Heart right ventricle (tissue), 16 donors: ENCODE measurements at places on chromosomes 3 and 15. TPM values are rescaled to one million over a fixed set of nuclear protein-coding genes. Genes with fewer than 3 reads are reported as not detected.

TLR9 gene
- polyA plus RNA-seq: not detected

USP50 gene
- polyA plus RNA-seq: not detected

GPX1 gene
- 203 TPM for polyA plus RNA-seq

FAM107A gene
- polyA plus RNA-seq: 47.7 TPM

ADAMTSL3 gene
- 1.9 TPM for polyA plus RNA-seq

EPM2AIP1 gene
- 6.1 TPM for polyA plus RNA-seq

CISH gene
- 21.1 TPM for polyA plus RNA-seq

VPS13C gene
- 25.9 TPM for polyA plus RNA-seq

KBTBD8 gene
- polyA plus RNA-seq: 1.2 TPM

FETUB gene
- not detected for polyA plus RNA-seq

LINGO1 gene
- 2.7 TPM for polyA plus RNA-seq

CFAP100 gene
- polyA plus RNA-seq: not detected

TYRO3 gene
- polyA plus RNA-seq: 2.7 TPM

SLC51B gene
- not detected for polyA plus RNA-seq

FEZF2 gene
- not detected for polyA plus RNA-seq

ASB14 gene
- 2.5 TPM for polyA plus RNA-seq

SEMA6D gene
- polyA plus RNA-seq: 7.3 TPM

CATSPER2 gene
- 5.9 TPM for polyA plus RNA-seq

DAZL gene
- polyA plus RNA-seq: not detected

PLSCR2 gene
- polyA plus RNA-seq: not detected

VPS39 gene
- polyA plus RNA-seq: 33.9 TPM

HACL1 gene
- polyA plus RNA-seq: 7.5 TPM

ETV5 gene
- polyA plus RNA-seq: 1.5 TPM

GOLGA6B gene
- not detected for polyA plus RNA-seq

CCR9 gene
- polyA plus RNA-seq: not detected

ZNF80 gene
- polyA plus RNA-seq: not detected

BAHD1 gene
- polyA plus RNA-seq: 9.7 TPM

GOLGA8G gene
- not detected for polyA plus RNA-seq

RYR3 gene
- 0.06 TPM for polyA plus RNA-seq

FYCO1 gene
- 8.8 TPM for polyA plus RNA-seq

FAM240A gene
- polyA plus RNA-seq: not detected

CD86 gene
- 1.1 TPM for polyA plus RNA-seq

TEX55 gene
- not detected for polyA plus RNA-seq

GHRL gene
- polyA plus RNA-seq: 0.12 TPM

TGM4 gene
- polyA plus RNA-seq: not detected

PAQR5 gene
- 1.0 TPM for polyA plus RNA-seq

DPPA2 gene
- not detected for polyA plus RNA-seq

WDR72 gene
- polyA plus RNA-seq: not detected

ZSCAN2 gene
- 4.2 TPM for polyA plus RNA-seq

SNX33 gene
- polyA plus RNA-seq: 7.4 TPM

CD200R1 gene
- 0.16 TPM for polyA plus RNA-seq

MELTF gene
- 8.5 TPM for polyA plus RNA-seq

GP5 gene
- not detected for polyA plus RNA-seq

IFT122 gene
- 9.7 TPM for polyA plus RNA-seq

C3orf85 gene
- polyA plus RNA-seq: not detected

GATA2 gene
- 16.0 TPM for polyA plus RNA-seq

SRGAP3 gene
- 0.67 TPM for polyA plus RNA-seq

CCPG1 gene
- 24.5 TPM for polyA plus RNA-seq

SPATA16 gene
- not detected for polyA plus RNA-seq

C3orf80 gene
- polyA plus RNA-seq: not detected

LIPC gene
- 0.44 TPM for polyA plus RNA-seq

GABRA5 gene
- polyA plus RNA-seq: not detected
